Gastroesophageal sphincter (tissue), 4 donors: ENCODE measurements at places on chromosomes 12 and 14. TPM values are rescaled to one million over a fixed set of nuclear protein-coding genes. Genes with fewer than 3 reads are reported as not detected.

GRCh38 chr14:75123991-75124390 lies 2.9 kb downstream of the NEK9 start:
- ATAC-seq: no peak

- ATAC-seq: no peak
Observed at GRCh38 chr14:23932639-23933038, 20.9 kb upstream of the DHRS4 start.

SLCO1A2 gene
- total RNA-seq: not detected

- ATAC-seq: no peak
Observed at GRCh38 chr12:132102297-132102696, 41.8 kb downstream of the DDX51 start.
